ENCODE measurements at places on chromosomes 4 and X. TPM values are rescaled to one million over a fixed set of nuclear protein-coding genes. Genes with fewer than 3 reads are reported as not detected.

GRCh38 chr4:106627051-106627450, 258.5 kb upstream of the GIMD1 start:
- no peak for DNase-seq

DNA sequence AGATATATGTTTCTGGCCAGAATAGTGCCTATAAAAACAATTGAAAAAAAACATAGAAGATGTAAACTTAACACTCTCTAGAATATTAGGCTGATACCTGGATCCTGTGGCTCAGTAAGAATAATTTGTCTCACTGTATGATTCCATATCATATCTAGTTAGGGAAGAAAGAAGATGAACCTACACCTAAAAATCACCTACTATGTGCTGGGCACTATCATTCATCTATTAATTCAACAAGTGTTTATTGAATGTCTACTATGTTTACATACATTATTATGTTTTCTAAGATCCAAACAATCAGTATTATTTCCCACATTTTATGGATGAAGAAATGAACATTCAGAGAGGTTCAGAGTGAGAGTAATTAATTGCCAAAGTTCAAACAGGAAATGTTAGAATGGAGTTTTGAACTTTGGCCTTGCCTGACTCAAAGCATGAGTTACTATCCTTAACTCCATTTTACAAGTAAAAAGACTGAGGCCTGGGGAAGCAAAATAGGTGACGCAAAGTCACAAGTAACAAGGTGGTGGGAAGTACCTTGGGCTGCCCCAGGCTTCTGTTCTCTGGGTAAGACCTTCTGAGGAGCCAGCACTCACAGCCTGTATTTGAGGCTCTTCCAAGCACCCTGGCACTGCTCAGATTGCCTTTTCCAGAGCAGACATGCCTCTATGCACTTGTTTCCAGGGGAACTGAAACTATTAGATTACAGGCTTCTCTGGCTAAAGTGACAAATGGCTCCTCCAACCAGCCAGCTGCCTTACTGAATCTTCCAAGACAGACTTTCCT, 111.1 kb upstream of the ACSL4 start:
- DNase-seq, result no peak

- DNase-seq, result no peak
Observed at GRCh38 chrX:153478746-153479145, 8.4 kb upstream of the HAUS7 start.

- DNase-seq, result no peak
Observed at GRCh38 chrX:54093159-54093558, 48.9 kb upstream of the PHF8 start.

DNA sequence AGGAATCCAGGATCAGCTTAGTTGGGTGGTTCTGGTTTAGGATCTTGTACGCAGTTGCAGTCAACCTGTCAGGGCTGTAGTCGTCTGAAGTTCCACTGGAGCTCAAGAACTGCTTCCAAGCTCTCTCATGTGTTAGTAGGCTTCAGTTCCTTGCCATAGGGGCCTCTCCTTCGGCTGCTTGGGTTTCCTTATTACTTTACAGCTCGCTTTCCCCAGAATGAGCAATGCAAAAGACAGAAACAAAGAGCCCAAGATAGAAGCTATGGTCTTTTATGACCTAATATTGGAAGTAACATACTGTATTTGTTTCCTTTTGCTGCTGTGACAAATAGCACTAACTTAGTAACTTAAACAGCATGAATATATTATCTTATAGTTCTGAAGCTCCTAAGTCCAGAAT, 51.7 kb downstream of the TIGD2 start:
- DNase-seq, result no peak

- DNase-seq, result no peak
Observed at GRCh38 chr4:71389149-71389827, 50.5 kb downstream of the SLC4A4 start.

GRCh38 chr4:144336633-144337032, 196.1 kb upstream of the GYPA start:
- no peak for DNase-seq

- DNase-seq, result no peak
Observed at GRCh38 chr4:173273941-173274340, 60.2 kb downstream of the HMGB2 start.

GRCh38 chr4:18134111-18134510, 112.6 kb upstream of the LCORL start:
- DNase-seq, result no peak

The UBL4A gene
- total RNA-seq, result 37.9 TPM

The RIBC1 gene
- total RNA-seq, result 1.9 TPM

The GUCY1A1 gene
- 92.7 TPM for total RNA-seq

The DUX4 gene
- not detected for total RNA-seq

The GAGE12H gene
- not detected for total RNA-seq

The HADH gene
- total RNA-seq, result 40.3 TPM

The LONRF3 gene
- 23.0 TPM for total RNA-seq

The MAGEA10 gene
- total RNA-seq, result not detected
